ENCODE measurements at places on chromosomes 1 and 21. TPM values are rescaled to one million over a fixed set of nuclear protein-coding genes. Genes with fewer than 3 reads are reported as not detected.
A peak's percentile ranks its signal among the peaks of the same experiment; 100 is the strongest.

GRCh38 chr1:223783676-223784075 is 62.1 kb downstream of the TP53BP2 start:
- H3K27me3 ChIP-seq = no peaks in the 10 kb centered on the region
- no peak overlapping the region for H3K4me3 ChIP-seq
- H3K4me1 ChIP-seq = peaks cover 8% of the 10 kb centered on the region

GRCh38 chr1:40081871-40082270 is 15.2 kb downstream of the PPT1 start:
- H3K4me3 ChIP-seq = no peak overlapping the region
- no peaks in the 10 kb centered on the region for H3K27me3 ChIP-seq
- DNase-seq = no peak

- peaks cover 36% of the 10 kb centered on the region for H3K4me1 ChIP-seq
- H3K36me3 ChIP-seq = peaks cover 2% of the 10 kb centered on the region
- H3K4me3 ChIP-seq = peak overlapping the region; percentile 90
- H3K27me3 ChIP-seq = no peaks in the 10 kb centered on the region
- DNase-seq = no peak
Measured at GRCh38 chr1:15525050-15526020, 1.3 kb upstream of the DNAJC16 start.

ERICH3 gene
- not detected for total RNA-seq

DNA sequence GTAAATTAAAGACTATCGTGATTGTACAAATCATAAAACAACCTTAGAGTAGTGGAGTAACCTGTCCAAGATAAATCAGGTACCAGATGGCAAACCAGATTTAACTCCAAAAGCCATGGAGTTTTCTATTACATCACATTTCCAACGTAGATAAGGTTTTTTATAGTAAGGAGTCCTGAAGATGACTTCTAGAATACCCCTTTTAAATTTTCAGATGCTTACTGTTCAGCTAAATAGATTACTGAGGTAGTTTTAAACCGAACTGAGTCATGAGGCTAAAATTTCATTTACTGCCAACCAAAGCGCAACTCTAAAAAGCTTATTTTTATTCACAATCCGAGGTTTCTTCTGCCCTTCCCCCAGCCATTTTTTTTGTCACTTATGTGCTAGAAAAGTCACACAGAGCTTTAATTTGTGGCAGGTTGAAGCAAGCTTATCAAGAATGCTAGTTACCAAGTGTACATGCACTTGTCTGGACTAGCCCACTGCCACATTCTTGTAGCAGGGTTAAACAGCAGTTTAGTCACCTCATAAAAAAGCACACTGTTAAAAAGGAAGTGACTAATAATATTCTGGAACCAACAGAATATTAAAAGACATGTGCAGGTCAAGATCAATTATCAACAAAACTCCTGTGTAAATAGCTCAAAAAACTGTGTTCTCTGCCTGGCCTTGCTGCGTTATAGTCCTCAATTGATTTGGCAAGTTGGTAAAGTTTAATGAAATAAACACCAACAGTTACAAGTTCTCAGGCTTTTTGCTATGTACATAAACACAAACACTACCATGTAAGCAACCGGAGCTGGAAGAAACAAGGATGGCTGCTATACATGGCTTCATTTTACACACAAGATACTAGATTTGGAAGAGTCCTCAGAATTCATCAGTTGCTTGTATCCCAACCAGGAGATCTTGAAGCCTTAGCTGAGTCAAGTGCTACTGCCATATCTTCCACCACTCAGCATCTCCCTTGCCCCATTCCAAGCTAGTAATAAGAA is 180.3 kb upstream of the DMRTA2 start:
- peaks cover 17% of the 10 kb centered on the region for H3K4me1 ChIP-seq
- H3K36me3 ChIP-seq = no peaks in the 10 kb centered on the region
- peak overlapping the region; percentile 30 for H3K27ac ChIP-seq
- no peak overlapping the region for H3K4me3 ChIP-seq
- no peak for DNase-seq

DNA sequence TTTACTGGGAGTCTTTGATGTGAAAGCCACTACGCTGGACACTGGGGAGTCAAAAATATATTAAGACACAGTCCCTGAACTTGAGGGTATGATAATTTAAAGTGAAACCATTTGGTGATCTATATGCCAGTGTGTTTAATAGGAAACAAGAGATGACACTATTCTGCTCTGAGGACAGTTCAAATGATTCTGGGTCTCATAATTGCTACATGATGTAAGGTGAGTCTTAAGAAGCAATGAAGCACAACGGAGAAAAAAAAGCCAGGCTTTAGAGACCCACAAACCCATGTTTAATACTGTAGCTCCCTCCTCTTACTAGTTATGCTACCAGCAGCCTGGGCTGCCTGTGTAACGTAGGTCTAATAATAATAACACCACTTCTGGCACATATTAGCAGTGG is 14.2 kb upstream of the LRRC8D start:
- no peak for DNase-seq
- no peaks in the 10 kb centered on the region for H3K27me3 ChIP-seq
- no peaks in the 10 kb centered on the region for H3K36me3 ChIP-seq
- H3K4me3 ChIP-seq = no peak overlapping the region

ATAD3C gene
- total RNA-seq = 2.9 TPM

DNA sequence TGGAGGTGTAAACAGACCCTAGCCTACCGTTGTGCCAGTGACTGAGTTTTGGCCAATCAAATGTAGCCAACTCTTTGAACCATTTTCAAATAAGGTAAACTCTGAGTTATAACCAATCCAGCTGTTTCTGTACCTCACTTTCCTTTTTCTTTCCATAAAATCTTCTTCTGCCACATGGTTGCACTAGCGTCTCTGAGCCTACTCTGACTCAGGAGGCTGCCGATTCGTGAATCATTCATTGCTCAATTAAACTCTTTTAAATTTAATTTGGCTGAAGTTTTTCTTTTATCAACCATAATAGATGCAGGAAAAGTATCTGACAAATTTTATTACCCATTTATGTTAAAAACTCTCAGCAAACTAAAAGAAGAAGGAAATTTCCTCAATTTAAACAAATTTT is 111.5 kb upstream of the LYPLAL1 start:
- no peak overlapping the region for H3K4me3 ChIP-seq
- no peaks in the 10 kb centered on the region for H3K27me3 ChIP-seq
- no peak overlapping the region for H3K27ac ChIP-seq
- H3K36me3 ChIP-seq = no peaks in the 10 kb centered on the region
- peaks cover 7% of the 10 kb centered on the region for H3K4me1 ChIP-seq

- H3K27ac ChIP-seq = no peak overlapping the region
- H3K36me3 ChIP-seq = no peaks in the 10 kb centered on the region
- H3K4me3 ChIP-seq = no peak overlapping the region
Measured at GRCh38 chr1:159090286-159091179, 14.0 kb upstream of the AIM2 start.

DNA sequence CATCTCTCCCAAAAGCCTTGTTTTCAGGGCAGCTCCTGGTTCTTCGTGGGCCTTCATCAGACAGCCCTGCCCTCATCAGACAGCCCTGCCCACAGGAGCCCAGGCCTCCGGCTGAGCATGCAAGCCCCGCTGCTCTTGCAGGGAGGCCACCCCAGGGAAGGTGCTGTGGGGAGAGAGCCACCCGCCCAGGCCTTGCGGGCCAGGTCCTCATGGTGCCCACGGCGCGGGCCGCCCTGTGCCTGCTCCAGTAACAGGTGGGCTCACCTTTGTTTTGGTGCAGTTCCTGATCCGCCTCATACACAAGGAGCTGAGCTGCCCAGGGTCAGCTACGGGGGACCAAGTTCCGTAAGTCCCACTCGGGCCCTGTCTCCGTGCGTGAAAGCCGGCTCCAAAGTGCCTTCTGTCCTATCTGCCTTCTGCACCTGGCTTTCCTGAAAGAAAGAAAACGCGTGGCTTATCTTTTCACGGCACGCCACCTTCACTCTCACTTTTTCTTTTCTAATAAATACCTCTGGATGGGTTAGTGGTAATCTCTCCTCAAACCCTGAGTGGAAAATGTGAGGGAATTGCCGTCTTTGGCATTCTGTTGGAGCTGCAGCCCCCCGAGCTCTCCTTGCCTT is 65.9 kb downstream of the SLC37A1 start:
- H3K27me3 ChIP-seq = no peaks in the 10 kb centered on the region
- H3K4me3 ChIP-seq = no peak overlapping the region
- H3K36me3 ChIP-seq = peaks cover 30% of the 10 kb centered on the region
- no peaks in the 10 kb centered on the region for H3K4me1 ChIP-seq

- no peaks in the 10 kb centered on the region for H3K4me1 ChIP-seq
- no peak overlapping the region for H3K27ac ChIP-seq
- H3K4me3 ChIP-seq = no peak overlapping the region
- peaks cover 2% of the 10 kb centered on the region for H3K27me3 ChIP-seq
- H3K36me3 ChIP-seq = no peaks in the 10 kb centered on the region
- DNase-seq = no peak
Measured at GRCh38 chr1:200929530-200930278, 35.0 kb downstream of the INAVA start.

LMX1A gene
- not detected for total RNA-seq

- H3K36me3 ChIP-seq = peaks cover 3% of the 10 kb centered on the region
- H3K27me3 ChIP-seq = no peaks in the 10 kb centered on the region
- DNase-seq = no peak
- peaks cover 22% of the 10 kb centered on the region for H3K4me1 ChIP-seq
- peak overlapping the region; percentile 98 for H3K4me3 ChIP-seq
- peak overlapping the region; percentile 98 for H3K27ac ChIP-seq
Measured at GRCh38 chr1:88890131-88890530, 1.2 kb downstream of the GTF2B start.

GRCh38 chr1:186828611-186829454 is at the start of gene PLA2G4A:
Gene PLA2G4A, plus strand, starts transcription at chr1:186828949. Its CDS starts 25,406 bp downstream, at chr1:186854355.
- peak within 1 kb of the TSS; percentile 86 for H3K4me3 ChIP-seq
- peak within 1 kb of the TSS; percentile 90 for H3K27ac ChIP-seq
- no peaks in the 10 kb centered on the region for H3K27me3 ChIP-seq

LIN28A gene
- total RNA-seq = not detected

DNA sequence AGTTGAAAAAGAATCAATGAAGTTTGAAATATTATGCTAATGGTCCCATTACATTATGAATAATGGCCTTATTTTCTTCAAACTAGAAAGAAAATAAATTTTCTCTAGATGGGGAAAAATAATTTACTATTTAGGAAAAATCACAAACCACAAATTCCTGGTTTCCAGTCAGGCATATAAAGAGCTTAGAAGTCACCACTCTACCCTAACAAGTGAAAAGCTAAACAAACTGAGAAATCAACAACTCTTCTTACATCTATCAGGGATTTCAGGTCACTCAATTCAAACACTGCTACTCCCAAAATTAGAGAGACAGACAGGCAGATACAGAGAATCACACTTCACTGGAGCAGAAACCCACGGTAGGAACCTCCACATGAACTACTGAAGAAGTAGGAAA is 82.1 kb upstream of the LRRC7 start:
- peaks cover 6% of the 10 kb centered on the region for H3K4me1 ChIP-seq
- no peak overlapping the region for H3K27ac ChIP-seq
- no peaks in the 10 kb centered on the region for H3K27me3 ChIP-seq
- H3K36me3 ChIP-seq = no peaks in the 10 kb centered on the region
- H3K4me3 ChIP-seq = no peak overlapping the region

GRCh38 chr1:26907071-26907917 is 6.5 kb downstream of the NR0B2 start:
- no peaks in the 10 kb centered on the region for H3K36me3 ChIP-seq
- H3K27ac ChIP-seq = no peak overlapping the region
- DNase-seq = no peak
- H3K4me3 ChIP-seq = no peak overlapping the region

DNA sequence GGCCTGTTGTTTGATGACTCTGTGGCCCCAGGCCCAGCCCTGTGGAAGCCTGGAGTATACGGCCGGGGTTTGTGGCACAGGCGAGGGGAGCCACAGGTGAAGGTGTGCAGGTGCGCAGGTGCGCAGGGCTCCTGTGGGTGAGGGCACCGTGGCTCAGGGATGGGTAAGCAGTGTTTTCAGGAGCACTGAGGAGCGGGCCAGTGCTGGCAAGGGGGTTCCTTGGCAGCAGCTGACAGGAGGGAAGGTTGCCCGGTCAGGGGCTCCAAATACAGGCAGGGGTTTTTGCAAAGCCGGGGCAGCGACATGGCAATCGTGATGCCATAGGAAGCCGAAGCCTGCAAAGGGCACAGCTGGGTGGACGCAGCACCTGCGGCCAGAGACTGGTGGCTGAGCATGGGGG is 20.7 kb downstream of the AGPAT3 start:
- H3K27me3 ChIP-seq = no peaks in the 10 kb centered on the region
- no peak for DNase-seq
- no peak overlapping the region for H3K27ac ChIP-seq
- H3K4me3 ChIP-seq = no peak overlapping the region

GRCh38 chr1:101367630-101368029 is 130.8 kb downstream of the S1PR1 start:
- H3K36me3 ChIP-seq = peaks cover 4% of the 10 kb centered on the region
- H3K4me3 ChIP-seq = no peak overlapping the region
- DNase-seq = no peak

DNA sequence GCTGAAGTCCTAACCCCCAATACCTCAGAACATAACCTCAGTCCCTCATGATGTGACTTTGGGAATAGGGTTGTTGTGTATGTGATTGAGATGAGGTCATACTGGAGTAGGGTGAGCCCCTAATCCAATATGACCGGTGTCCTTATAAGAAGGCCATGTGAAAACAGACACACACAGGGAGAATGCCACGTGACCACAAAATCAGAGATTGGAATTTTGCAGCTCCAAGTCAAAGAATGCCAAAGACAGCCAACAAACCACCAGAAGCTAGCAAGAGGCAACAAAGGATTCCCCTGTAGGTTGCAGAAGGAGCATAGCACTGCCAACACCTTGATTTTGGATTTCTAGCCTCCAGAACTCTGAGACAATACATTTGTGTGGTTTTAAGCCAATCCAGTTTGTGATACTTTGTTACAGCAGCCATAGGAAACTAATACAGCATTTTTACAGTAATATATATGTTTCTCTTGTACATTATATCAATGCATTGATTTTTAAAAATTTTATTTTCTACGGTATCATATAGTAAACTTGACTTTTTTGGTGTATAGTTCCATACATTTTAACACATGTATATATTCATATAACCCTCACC is 5.4 kb downstream of the ZSWIM5 start:
- H3K4me3 ChIP-seq = no peak overlapping the region
- DNase-seq = no peak
- H3K4me1 ChIP-seq = peaks cover 7% of the 10 kb centered on the region
- H3K27me3 ChIP-seq = peaks cover 43% of the 10 kb centered on the region
- H3K27ac ChIP-seq = no peak overlapping the region
